Stimulated activated naive CD4-positive, alpha-beta T cell (primary cell): ENCODE measurements at places on chromosomes 13 and 19.
A peak's percentile ranks its signal among the peaks of the same experiment; 100 is the strongest.

- DNase-seq, result no peak
Observed at GRCh38 chr19:48216933-48217332, 38.8 kb downstream of the CARD8 start.

DNA sequence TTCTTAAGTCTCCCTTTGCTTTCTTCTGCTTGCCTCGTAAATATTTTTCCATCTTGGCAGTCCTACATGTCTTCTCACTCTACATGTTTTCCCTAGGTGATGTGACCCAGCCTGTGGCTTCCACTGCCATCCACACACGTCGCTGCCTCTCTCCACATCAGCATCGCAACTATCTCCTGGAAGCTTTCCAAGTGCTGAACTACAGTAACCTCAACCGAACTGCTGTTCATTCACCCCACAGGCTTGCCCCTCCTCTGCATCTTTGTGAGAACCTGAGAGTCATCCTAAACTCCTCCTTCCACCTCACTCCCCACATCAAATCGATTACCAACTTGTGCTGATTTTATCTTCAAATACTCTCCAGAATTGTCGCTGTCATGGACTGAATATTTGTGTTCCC is 41.2 kb upstream of the USPL1 start:
- peak; percentile 73 for DNase-seq

DNA sequence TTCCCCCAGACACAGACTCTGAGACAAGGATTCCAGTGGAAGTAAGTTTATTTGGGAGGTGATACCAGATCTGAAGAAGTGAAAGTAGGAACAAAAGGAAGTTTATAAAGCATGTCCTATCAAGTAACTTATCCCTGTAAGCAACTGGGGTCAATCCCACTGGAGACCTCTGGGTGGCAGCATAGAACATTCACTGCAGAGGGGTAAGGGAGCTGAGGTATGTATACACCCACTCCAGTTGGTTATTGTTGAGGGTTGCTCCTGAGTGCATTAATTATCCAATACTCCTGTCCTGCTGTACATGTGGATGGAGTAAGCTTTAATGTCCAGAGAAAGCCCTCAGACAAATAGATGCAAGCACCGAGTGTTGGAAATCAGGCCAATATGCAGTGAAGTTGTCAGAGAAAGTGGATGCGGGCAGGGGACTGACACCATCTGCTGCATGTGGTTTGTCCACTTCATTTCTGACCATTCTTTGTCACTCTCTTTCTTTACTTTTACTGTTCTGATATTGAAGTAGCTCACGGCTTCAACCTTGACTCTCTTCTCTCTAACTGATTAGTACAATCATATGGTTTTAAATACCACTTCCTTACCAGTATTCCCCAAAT is 46.7 kb downstream of the NOTCH3 start:
- DNase-seq, result no peak

GRCh38 chr13:30194906-30195305 is 112.4 kb downstream of the KATNAL1 start:
- no peak for DNase-seq

DNA sequence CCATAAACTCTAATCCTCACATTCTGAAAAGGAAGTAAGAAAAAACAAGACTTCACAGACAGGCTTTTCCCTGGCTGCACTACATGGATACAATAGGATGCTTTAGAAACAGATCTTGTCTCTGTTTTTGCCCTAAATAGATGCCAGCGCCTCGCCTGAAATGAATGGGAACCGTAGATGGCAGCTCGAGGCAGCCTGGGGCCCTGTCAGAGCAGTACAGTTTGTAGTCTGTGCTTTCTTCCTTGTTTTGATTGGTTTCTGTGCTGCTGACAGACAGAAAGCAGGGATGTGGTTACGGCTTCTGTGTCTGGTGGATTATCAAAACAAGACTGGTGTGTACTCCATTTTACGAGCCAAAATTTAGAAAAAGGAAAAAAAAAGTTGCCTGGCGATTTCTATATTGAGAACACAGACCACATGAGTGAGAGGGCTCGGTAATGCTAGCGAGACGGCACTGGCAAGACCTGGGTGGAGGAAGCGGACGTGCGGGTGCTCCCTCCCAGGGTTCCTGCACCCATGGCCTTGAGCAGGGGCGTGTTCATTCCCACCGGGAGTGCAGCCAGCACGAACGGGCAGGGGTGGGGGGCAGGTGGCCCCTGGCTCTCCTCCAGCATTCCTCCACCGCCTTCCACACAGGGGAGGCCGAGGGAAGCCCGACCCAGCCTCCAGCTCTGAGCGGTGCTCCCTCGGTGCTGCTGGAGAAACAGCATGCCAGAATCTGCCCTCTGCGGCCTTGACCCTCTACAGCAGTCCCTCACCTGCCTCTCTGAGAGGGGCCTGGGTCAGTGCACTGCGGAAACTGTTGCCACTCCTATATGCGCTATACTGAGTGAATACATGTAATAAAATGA is 37.6 kb upstream of the C1QTNF9 start:
- peak; percentile 70 for DNase-seq

GRCh38 chr13:109422161-109422560 is 364.2 kb downstream of the IRS2 start:
- DNase-seq, result no peak

- DNase-seq, result no peak
Observed at GRCh38 chr13:41550276-41550675, 92.9 kb downstream of the RGCC start.

DNA sequence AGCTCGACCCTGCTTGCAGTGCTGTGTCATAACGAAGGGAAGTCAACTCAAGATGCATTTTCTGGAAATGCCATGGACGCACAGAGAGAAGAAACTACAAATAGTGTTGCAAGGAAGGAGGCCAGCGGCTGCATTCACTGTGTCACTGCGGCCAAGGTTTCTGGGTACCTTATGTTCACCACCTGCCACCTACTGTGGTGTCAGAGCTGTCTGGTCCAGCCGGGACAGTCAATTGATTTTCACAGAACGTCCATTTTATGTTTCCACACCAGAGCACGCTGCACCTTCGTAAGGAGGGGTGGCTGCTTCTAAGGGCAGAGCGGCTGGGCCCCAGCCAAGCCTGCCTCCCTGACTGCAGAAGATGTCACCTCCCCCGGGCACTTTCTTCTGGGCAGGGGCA is 17.7 kb downstream of the TSHZ3 start:
- DNase-seq, result no peak

DNA sequence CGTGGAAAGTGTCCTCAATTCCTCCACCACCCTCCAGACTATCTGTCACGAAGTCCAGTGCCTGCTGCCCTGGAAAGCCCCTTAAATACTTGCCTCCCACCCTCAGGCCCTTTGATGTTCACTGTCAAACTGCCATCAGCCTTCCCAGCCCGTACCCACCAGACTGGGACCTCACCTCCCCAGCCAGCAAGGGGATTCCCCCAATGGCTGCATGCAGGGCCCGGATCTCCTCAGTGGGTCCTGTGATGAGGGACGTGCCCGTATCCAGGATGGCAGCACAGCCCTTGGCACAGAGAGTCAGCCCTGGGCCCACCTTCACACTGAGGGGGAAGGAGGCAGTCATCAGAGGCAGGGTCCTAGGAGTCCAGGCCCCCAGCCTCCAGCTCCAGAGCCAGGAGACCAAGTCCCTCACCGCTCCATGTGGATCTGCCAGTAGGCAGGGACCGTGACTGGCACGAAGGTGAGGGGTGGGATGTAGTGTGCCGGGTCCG is 6.1 kb downstream of the NAPSA start:
- DNase-seq, result no peak

DNA sequence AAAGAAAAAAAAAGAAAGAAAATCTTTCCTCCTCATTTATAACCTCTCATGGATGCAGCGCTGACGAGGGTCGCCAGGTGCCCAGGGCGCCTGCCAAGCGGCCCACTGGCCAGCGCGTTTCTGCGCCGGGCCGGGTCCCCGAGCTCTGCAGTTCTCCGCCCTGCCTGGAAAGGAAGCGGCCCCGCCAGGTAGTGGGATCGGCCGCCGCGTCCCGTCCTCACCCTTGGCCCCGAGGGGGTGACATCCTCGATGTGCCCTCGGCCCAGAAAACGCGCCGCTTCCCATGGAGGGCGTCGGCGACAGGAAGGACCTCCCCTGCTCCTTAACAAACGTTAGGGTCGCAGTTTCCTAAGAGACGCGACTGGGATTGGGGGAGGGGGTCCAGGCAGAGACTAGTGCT is 56.9 kb downstream of the ZNF726 start:
- DNase-seq, result no peak

DNA sequence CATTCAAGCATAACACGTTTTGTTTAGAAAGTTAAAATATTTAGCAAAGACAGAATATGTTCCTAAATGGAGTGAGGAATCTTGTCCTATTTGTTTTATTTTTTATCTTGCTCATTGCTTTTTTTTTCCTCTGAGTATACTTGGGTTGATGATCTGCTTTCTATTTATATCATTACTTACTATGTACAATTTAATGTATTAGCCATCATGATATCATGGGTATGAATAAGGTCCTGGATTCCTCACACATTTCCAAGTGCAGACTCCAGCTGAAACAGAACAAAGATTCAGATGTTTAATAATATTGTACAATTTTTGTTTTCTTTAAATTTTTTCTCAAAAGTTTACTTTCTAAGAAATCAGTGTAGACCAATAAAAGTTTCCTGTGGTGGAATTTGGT is 388.2 kb downstream of the GPC6 start:
- DNase-seq, result no peak

DNA sequence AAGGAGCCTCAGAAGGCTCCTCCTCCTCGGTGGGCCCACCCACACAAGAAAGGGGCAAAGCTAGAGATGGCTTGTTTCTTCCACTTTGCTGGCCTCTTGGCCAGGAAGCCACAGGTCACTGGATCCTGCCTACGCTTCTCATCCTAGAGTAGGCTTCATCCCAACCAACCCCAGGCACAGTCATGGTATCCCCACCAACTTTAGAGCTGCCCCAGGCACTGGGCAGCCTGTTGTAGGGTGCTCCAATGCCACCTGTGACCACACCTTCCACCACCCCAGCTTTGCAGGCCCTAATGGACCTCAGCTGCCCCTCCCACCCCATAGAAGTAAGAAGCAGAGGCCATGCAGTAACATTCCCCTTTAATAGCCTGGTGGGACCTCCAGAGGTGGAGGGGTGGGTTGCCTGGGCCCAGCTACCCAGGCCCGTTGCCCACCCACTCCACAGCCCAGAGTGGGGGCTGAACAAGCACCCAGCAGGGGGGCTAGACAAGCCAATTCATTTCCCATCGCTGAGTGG is 522 bp upstream of the CHMP2A start:
- DNase-seq, result no peak

DNA sequence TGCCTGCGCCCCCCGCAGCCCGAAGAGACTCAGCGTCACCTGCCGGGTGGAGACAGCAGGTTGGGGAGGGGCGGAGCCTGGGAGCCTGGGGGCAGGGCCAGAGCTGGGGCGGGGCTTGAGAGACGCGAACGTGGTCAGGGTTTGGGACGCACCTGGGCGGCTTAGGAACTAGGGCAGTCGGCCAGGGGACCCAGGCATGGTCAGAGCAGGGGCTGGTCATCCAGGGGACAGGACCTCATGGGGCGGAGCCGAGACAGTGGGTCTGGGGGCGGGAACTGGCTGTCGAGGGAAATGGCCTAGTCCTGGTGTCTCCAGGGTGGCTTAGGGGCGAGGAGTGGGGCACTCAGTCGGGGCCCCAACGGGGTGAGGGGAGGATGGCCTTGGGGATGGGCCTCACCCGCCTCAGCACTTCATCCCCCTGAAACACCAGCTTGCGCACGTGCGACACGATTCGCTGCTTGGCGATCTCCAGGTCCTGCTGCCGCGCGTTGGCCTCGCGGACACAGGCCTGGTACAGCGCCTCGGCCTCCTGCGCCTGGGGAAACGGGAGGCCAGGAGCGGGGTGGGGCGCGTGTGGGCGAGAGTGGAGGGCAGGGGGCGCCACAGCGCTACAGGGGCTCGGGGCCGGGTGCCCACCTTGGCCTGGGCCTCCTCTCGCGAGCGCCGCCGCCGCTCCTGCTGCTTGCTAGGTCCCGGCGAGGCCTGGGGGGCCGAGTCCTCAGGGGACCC is 5.8 kb downstream of the GMIP start:
- DNase-seq, result no peak

- DNase-seq, result no peak
Observed at GRCh38 chr13:95636853-95637252, 7.7 kb downstream of the DZIP1 start.

- DNase-seq, result no peak
Observed at GRCh38 chr13:77477299-77477848, 58.1 kb upstream of the SCEL start.

- DNase-seq, result no peak
Observed at GRCh38 chr19:56508290-56508778, 679 bp downstream of the ZNF471 start.

GRCh38 chr19:50328224-50328872 is 829 bp downstream of the KCNC3 start:
- peak; percentile 36 for DNase-seq

GRCh38 chr13:20778311-20778710 is 4.5 kb upstream of the EEF1AKMT1 start:
- DNase-seq, result no peak

GRCh38 chr19:51090471-51090870 is 7.8 kb upstream of the KLK14 start:
- DNase-seq, result no peak

- DNase-seq, result no peak
Observed at GRCh38 chr19:17048885-17049453, 22.4 kb upstream of the CPAMD8 start.

DNA sequence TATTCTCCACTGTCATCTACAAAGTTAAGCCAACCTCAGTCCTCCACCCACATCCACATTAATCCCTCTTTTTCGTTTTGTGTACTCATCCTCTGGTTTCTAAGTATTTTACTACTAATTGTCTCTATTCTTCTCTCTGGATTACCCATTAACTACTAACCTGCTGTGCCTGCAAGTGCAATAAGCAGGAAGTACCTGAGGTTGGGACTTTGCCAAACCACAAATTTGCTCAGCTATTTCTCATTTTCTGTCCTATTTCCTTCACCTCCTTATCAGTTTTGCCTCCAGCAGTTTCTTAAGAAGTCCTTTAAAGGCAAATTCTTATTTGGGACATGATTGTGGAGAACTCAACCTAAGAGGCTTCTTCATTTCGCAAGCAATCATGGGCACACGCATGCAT is 1708.9 kb downstream of the SLITRK5 start:
- no peak for DNase-seq

- DNase-seq, result no peak
Observed at GRCh38 chr19:53662209-53662608, 30.4 kb downstream of the DPRX start.

- no peak for DNase-seq
Observed at GRCh38 chr13:95471960-95472359, 80.6 kb upstream of the CLDN10 start.

DNA sequence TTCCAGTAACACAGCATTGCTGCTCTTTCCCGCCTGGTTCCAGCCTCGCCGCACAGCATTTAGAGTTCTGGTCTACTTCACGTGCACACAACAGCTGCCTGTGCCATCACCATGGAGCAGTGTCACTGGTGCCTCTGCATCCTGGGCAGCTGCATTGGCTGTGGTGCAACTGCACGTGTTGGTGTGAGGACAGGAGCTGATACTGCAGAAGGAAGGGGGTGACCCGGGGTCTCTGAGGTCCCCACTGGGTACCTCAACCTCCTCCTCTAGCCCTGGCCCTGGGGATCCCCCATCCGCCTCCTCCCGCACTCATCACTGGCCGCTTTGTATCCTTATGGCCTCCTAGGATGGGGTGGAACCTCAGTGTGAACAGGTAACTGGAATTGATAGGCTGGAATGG is 112.5 kb downstream of the SOX1 start:
- DNase-seq, result no peak

GRCh38 chr19:18147396-18147795 is 5.6 kb upstream of the PIK3R2 start:
- DNase-seq, result no peak
